ENCODE measurements at places on chromosomes 6 and 20.

DNA sequence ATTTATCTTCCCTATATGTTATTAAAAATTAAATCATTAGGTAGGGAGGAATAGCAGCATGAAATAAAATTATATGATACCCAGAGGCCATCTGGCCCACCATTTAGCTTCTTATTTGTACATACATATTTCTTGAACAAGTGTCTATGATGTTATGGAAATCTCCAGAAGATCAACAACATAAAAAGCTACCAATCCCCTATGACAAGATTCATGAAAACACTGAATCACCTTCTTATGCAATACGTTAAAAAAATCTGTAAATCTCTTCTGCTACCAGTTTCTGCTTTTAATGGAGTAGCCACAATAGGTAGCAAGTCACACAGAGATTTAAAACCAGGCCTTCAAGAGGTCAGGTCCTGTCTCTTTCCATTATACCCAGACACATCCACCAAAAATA is 125.8 kb upstream of the ENPP5 start:
- no peak for DNase-seq

- DNase-seq = no peak
Observed at GRCh38 chr6:15264902-15265761, 19.3 kb downstream of the JARID2 start.

GRCh38 chr20:58753267-58753921 is 60.8 kb downstream of the NPEPL1 start:
- DNase-seq = no peak

GRCh38 chr6:107059606-107060005 is 31.6 kb downstream of the MTRES1 start:
- no peak for DNase-seq

- no peak for DNase-seq
Observed at GRCh38 chr6:338815-339262, 46.6 kb downstream of the DUSP22 start.

DNA sequence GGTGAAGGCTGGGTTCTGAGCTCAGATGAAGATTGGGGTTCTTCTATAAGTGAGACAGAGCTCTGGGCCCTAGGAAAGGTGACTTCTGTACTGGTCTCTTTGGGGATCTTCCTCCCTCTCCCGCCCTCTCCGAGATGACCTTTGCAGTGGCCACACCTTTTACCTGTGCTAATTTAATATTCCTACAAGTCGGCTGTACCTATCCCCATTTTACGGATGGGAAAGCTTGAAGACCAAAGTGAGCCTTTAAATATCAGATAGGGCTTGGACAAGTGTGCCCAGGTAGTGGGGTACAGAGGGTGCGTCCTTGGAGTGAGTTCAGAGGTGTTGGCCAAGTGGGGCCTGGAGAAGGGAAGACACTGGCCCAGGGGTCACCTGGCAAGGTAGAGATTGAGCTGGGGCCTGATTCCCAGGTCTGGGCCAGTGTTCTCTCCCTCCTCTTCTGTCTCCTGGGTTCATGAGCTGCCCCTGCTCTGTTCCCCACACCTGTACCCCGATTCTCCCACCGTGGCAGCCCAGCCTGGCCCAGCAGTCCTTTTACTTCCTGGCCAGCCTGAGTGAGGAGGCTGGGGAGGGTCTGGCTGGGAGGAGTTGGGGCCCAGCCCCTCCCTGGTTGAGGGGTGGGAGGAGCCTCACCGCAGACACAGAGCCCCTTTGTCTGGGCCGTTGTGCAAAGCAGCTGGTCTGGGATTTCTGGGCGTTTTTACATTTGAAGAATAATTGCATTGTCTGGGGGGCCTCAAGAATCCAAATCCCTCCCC is 152.1 kb upstream of the RNF24 start:
- no peak for DNase-seq

DNA sequence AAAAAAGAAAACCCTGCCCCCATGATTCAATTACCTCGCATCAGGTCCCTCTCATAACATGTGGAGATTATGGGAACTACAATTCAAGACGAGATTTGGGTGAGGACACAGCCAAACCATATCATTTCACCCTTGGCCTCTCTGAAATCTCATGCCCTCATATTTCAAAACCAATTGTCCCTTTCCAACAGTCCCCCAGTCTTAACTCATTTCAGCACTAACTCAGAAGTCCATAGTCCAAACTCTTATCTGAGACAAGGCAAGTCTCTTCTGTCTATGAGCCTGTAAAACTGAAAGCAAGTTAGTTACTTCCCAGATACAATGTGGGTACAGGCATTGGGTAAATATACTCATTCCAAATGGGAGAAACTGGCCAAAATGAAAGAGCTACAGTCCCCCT is 536.1 kb downstream of the MEI4 start:
- DNase-seq = no peak

DNA sequence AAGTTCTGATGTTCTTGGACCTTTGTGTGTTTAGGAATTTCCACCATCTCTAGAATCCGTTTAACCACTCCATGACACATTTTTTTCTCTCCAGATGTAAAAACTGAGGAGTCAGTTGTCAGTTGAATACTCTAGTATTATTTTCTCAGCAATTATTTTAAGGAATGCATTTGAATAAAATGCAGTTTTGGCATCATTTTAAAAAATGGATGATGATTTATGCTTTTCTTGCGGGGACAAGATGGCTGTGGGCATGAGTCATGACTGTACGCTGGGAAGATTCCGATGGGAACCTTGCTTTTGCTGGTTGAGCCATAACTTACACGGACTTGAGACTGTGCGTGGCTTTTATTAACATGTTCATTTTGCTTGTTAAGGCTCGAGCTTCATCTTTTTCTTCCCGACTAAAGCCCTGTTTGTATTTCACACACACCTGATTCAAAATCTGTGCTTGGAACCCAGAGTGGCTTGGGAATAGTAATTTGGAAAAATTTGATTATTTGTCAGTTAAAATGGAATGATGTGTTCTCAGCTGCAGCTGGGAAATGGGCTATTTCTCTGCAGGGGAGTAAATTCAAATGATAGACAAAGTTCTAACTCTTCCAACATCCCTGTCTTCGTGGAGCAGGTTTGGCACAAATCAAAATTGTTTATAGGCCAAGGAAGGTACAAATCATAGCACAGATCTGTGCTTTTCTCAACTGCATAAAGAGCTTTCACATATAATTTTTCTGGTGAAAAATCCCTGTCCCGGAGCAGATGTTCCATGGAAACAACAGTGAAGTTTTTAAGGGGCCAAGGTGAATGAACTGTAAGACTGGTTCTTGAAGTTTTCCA is 470.5 kb upstream of the JAG1 start:
- DNase-seq = no peak

DNA sequence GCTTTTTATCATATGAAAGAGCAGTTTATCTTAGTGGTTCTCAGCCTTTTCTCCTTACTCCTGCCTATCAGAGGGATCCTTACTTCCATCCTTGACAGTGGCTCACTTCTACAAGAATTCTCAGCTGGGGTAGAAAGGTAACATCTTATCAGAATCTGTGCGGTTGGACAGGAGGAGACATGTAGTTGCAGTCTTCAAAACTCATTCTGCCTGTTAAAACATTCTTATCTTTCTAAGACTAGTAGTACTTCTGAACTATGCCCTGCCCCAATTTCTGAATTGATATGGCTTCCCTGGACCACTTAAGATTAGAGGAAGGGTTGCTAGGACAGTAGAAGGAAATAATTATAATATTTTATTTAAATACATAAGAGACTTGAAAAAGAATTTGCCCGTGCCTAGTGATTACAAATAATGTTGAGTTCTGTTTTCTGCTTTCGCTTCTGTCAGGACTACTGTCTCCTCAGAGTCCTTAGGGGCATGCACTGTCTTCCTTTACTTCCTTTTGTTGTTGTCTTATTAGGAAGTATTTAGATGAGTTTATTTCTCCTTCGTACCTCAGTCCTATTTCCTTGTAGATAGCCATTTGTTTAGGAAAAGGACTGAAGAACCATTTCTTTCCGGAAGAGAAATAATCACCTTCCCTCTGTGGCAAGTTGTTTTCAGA is 24.9 kb downstream of the BLTP3A start:
- DNase-seq = no peak

DNA sequence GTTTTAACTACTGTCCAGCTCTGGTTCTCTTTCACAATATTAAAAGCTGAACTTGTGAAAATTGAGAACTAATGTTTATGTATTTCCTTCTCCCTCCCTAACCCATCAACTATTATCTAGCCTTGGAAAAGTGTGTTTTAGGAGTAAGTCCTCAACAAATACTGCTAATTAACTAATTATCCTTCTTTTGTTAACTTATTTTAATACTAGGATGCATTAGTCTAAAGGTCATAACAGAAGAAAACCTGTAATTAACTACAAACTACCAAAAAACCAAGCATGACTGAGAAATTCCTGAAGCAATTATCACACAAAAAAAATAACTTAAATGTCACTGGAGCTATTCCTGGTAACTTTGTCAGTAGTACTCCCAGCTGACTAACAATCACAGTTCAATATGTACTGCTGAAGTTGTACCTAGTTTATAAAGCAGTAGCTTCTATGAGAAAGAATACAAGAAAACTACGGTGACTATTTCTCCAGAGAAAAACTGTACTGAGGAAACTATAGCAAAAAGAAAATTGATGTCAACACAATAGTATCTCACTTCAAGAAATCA is 301.9 kb downstream of the LAMA2 start:
- no peak for DNase-seq

- DNase-seq = peak; percentile 44
Observed at GRCh38 chr6:168865-169455, 123.3 kb upstream of the DUSP22 start.

DNA sequence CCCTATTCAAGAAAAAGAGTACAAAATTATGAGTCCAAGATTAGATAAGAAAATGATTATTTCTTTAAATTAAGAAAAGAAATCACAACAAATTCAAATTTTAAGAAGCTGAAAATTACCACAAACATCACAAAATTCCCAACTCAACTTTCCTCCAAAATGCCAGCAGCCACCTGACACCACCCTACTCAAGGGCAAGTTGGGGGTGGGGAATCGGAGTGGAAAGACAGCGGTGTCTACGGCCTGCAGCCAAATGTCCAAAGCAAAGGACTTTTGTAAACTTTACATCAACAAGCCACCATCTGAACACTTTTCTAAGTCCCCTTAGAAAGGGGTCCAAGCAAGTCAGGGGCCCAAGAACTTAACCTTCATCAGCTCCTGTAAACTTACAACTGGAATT is 1.6 kb upstream of the EYA2 start:
- no peak for DNase-seq

- no peak for DNase-seq
Observed at GRCh38 chr6:130853555-130854183, 26.5 kb downstream of the SMLR1 start.

- DNase-seq = no peak
Observed at GRCh38 chr6:3328796-3329195, 70.0 kb downstream of the PSMG4 start.

- DNase-seq = no peak
Observed at GRCh38 chr20:48064929-48065328, 279.6 kb upstream of the SULF2 start.

DNA sequence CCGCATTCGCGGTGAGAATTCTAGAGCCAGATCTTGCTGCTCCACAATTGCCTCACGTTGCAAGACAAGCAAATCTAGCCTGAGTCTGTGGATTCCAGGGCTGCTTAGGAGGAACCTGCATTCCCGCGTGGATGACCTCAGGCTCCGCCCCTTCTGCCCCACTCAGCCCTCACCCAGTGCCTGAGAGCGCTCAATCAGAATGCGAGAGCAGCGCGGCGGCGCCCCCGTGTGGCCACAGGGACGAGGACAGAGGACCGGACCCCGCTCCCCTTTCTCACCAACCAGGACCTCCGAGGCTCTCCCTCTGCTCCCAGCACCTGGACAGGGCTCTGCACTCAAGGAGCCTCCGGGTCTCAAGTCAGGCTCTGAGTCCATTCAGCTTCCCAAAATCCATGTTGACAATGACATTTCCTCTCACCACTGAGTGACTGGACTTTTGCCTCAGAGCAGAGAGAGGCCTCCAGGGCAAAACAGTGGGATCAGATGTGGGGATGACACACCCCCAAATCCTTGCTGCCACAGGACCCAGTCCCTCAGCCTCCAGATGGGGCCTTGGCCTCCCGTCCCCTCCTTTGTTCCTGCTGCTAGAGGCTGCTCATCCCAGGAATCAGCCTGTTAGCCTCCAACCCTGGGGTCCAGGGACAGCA is 52.0 kb downstream of the RPP21 start:
- DNase-seq = peak; percentile 83

DNA sequence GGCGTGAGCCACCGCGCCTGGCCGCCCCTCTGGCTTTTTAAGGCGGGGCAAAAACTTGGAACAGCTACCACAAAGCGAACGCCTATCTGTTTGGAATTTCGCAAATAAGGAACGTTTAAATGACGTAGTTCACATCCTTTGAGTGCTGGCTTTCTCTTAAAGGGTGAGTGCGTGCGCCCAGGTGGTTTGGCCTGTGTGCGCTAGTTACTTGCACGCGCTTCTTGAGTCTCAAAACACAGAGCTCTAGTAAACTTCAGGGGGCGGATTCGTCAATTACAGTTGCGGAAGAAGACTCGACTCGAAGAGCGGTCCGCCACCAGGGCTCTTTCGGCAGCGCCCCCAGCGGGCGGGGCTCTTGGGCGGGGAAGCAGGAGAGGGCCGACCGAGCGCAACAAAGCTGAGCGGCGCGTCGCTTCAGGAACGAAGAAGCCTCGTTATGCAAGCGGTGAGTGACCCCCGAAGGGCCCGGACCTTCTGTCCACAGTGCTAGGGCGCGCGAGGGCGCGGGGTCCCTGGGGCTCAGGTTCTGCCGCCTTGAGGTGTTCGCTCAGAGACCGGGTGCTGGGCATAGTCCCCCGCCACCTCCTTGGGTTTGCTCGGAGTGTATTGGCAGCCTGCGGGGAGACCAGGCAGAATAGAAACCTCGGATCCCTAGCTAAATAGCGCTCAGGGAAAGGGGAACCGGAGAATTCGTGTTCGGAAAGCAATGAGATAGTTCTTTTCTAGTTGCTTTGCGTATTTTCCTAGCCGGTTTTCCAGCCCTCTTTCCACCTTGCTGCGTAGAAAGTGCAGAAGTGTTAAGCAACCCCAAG is at the start of gene SYCP2L:
TSS of gene SYCP2L (plus strand) at position 362 of the 812 bp plus-strand sequence. CDS start at position 437, 75 bp downstream.
- DNase-seq = no peak

GRCh38 chr6:2839982-2840748 is 1.5 kb downstream of the SERPINB1 start:
- no peak for DNase-seq

GRCh38 chr6:209432-210103 is 82.7 kb upstream of the DUSP22 start:
- DNase-seq = peak; percentile 46

DNA sequence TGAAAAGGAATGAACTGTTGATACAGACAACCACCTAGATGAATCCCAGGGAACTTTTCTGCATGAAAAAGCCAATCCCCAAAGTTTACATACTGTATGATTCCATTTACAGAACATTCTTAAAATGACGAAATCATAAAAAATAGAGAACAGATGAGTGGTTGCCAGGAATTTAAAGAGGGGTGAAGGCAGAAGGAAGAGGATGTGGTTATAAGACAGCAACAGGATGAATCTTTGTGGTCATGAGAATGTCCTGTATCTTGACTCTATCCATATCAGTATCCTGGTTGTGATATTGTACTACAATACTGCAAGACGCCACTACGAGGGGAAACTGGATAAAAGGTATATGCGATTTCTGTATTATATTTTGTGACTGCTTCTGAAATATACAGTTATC is 70.1 kb upstream of the EMILIN3 start:
- DNase-seq = no peak

DNA sequence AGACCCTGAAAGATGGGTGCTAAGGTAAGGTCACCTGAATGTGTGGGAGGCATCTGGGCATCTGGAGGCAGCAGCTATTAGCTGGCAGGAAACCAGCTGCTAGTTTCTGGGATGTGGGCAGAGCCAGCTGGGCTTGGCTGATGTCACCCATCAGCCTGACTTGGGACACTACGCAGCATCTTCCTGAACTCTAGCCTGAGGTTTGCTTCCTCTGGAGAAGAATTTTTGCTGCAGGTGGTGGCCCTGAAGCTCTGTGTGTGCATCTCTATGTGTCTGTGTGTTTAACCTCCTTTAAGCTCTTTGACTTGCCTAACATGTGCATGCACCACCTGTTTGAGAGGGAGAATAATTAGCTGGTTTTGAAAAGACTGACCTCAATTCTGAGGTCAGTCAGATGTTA is 465.1 kb upstream of the CHD6 start:
- DNase-seq = no peak

Data from CD4-positive, alpha-beta T cell treated with Interleukin-12 subunit alpha and Interleukin-12 subunit beta, for 1 hour (primary cell).